A549 (cell line): ENCODE measurements at places on chromosomes 4 and X. TPM values are rescaled to one million over a fixed set of nuclear protein-coding genes. Genes with fewer than 3 reads are reported as not detected.

- no peak for DNase-seq
Observed at GRCh38 chr4:3613967-3614730, 81.9 kb upstream of the LRPAP1 start.

GRCh38 chrX:39398963-39399261 lies 597.7 kb downstream of the MID1IP1 start:
- no peak for DNase-seq

DNA sequence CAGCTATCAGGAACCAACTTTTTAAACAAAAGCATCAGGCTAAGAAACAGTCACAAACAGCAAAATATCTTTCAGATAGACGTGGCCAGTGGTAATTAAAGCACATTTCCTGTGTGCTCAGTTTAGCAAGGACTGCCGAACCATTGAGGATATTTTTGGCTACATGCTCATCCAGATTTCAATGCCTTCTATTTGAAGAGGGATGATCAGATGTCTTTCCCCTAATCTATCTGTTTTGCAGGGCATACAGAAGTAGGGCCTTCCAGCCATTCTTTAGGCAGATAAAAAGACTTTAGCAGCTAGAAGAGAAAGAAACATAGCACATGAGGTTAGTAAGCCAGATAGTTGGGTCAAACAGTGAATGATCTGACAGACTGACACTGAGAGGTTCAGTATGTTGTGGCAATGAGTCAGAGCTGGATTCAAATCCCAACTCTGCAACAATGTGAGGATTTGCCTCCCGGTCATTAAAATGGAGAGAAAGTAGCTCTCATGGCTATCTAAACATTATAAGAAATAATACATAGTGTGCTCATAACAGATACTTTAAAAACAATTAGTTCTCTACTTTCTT lies 100.0 kb upstream of the PRKG2 start:
- DNase-seq, result no peak

GRCh38 chrX:46575991-46576392 lies 2.4 kb downstream of the CHST7 start:
- DNase-seq, result no peak

DNA sequence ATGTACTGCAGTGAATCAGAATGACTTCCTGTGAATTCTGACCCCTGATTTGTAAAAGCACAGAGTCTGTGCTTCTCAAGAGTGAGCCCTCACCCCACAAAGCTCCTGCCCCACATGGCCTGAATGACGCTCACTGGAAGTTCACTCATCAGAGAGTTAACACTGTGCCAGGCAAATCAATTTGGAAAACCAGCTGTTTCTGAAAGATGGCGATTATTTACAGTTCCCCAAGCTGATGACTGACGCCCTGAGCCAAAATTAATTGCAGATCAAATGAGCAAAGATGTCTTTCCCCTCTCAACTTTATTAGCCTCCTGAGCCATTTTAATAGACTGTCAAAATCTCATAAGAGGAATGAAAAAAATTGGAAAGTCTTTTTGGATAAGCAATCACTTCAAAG lies 118.0 kb downstream of the SLC2A9 start:
- no peak for DNase-seq

Gene TCEAL6
- not detected in 3 replicates for polyA plus RNA-seq

Gene GSX2
- not detected in 3 replicates for polyA plus RNA-seq

Gene REELD1
- polyA plus RNA-seq, result not detected in 3 replicates

Gene NXF2B
- not detected in 3 replicates for polyA plus RNA-seq

Gene HTR2C
- polyA plus RNA-seq, result not detected in 3 replicates
